Activated naive CD8-positive, alpha-beta T cell treated with anti-CD3 and anti-CD28 coated beads for 36 hours (primary cell): ENCODE measurements at places on chromosomes 3 and 15. TPM values are rescaled to one million over a fixed set of nuclear protein-coding genes. Genes with fewer than 3 reads are reported as not detected.

- H3K27ac ChIP-seq, result no peak overlapping the region
- no peaks in the 10 kb centered on the region for H3K27me3 ChIP-seq
- no peak overlapping the region for H3K4me3 ChIP-seq
- peaks cover 18% of the 10 kb centered on the region for H3K36me3 ChIP-seq
These were observed 11.7 kb upstream of the SEMA3B start for GRCh38 chr3:50256978-50257890.

- peaks cover 2% of the 10 kb centered on the region for H3K4me1 ChIP-seq
- peaks cover 9% of the 10 kb centered on the region for H3K36me3 ChIP-seq
These were observed 14.3 kb downstream of the ZIC4 start for GRCh38 chr3:147391781-147392624.

- peak overlapping the region; percentile 84 for H3K4me3 ChIP-seq
- H3K27me3 ChIP-seq, result no peaks in the 10 kb centered on the region
- DNase-seq, result peak; percentile 44
- H3K36me3 ChIP-seq, result peaks cover 15% of the 10 kb centered on the region
- peaks cover 21% of the 10 kb centered on the region for H3K4me1 ChIP-seq
- H3K27ac ChIP-seq, result peak overlapping the region; percentile 94
These were observed 1.1 kb downstream of the ZBTB20 start for GRCh38 chr3:115146032-115146417.

GRCh38 chr3:118882353-118882947, 152.2 kb downstream of the IGSF11 start:
- peak; percentile 48 for DNase-seq
- H3K4me1 ChIP-seq, result peaks cover 4% of the 10 kb centered on the region
- H3K36me3 ChIP-seq, result no peaks in the 10 kb centered on the region
- no peak overlapping the region for H3K27ac ChIP-seq
- peaks cover 10% of the 10 kb centered on the region for H3K27me3 ChIP-seq
- H3K4me3 ChIP-seq, result no peak overlapping the region

GRCh38 chr3:177590826-177591225, 393.5 kb upstream of the TBL1XR1 start:
- no peak for DNase-seq
- no peaks in the 10 kb centered on the region for H3K27me3 ChIP-seq
- H3K36me3 ChIP-seq, result peaks cover 2% of the 10 kb centered on the region
- H3K27ac ChIP-seq, result peak overlapping the region; percentile 12

DNA sequence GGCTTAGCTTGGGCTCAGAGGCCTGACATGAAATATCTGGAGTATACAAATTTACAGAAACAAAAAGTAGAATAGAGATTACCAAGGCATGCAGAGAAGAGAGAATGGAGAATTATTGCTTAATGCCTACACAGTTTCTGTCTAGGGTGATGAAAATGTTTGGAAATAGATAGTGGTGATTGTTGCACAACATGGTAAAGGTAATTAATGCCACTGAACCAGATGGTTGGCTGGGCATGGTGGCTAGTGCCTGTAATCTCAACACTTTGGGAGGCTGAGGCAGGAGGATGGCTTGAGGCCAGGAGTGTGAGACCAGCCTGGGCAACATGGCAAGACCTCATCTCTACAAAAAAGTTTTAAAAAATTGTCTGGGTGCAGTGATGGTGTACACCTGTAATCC, 46.6 kb upstream of the OSBPL11 start:
- no peaks in the 10 kb centered on the region for H3K27me3 ChIP-seq
- no peaks in the 10 kb centered on the region for H3K36me3 ChIP-seq
- no peak overlapping the region for H3K27ac ChIP-seq
- no peak overlapping the region for H3K4me3 ChIP-seq
- DNase-seq, result no peak

DNA sequence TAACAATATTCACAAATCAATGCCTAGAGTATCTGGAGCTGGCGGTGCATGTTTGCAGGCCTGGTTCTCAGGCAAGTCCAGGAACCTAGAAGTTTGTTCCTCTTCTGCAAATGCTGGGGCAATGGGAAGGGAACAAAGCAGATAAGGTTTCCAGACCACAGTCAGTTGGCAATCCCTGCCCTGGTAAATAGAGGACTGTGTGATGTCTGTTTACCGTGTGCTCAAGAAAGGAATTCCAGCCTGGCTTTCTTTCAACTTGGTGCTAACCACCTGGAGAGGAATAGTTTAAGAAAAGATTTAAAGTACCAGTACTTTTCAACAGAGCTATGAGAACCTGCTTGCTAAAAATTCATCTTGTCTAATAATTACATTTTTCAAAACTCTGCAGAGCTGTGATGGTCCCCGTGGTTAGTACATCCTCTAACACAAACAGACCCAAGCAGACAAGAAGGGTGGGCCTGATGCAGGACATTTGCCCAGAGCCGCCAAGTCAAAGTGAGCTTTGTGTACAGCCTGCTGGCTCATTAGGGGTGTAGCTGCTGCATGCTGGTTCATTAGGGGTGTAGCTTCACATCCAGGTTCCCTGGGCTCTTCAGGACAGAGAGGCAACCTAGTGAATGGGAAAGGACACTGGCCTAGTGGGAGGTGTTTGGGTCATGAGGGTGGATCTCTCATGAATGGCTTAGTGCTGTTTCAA, 220.5 kb downstream of the SQOR start:
- H3K4me3 ChIP-seq, result no peak overlapping the region
- no peak overlapping the region for H3K27ac ChIP-seq
- no peaks in the 10 kb centered on the region for H3K36me3 ChIP-seq
- H3K27me3 ChIP-seq, result peaks cover 11% of the 10 kb centered on the region
- no peak for DNase-seq
- no peaks in the 10 kb centered on the region for H3K4me1 ChIP-seq

DNA sequence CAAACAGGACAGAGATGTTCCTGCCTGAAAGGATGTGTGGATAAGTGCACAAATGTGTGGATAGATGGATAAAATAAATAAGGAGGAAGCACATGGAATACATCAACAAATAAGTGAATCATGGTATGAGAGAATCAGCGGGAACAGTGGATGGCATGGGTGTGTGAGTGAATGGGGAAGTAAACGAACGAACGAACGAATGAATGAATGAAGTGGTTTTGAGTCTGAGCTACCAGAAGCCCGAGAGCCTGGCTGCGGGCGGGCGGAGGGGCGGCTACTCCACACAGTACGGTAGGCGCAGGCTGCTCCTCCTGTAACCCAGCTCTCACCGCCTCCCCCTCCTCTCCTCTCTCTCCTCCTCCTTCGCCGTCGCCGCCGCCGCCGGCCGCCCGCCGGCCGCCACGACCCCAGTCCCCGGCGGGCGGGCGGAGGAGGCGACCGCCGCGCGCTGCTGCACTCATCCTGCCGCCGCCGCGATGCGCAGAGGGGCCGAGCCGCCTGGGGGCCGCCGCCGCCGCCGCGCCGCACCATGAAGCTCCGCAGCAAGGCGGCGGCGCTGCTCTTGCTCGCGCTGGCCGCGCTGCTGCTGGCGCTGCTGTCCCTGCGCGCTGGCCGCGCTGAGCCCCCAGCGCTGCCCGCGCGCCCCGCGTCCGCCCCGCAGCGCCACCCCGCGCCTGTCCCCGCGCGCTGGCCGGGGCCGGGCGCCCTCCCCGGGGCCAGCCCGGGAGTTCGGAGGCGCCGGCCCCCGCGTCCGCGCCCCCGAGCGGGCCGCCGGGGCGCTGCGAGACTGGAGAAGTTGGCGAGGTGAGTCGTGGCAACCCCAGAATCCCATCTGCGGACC, at the start of gene GXYLT2:
TSS of gene GXYLT2 (plus strand) at position 342 of the 841 bp plus-strand sequence. CDS start at position 530, 188 bp downstream.
- peak; percentile 58 for DNase-seq
- peaks cover 3% of the 10 kb centered on the region for H3K36me3 ChIP-seq
- H3K27me3 ChIP-seq, result peaks cover 88% of the 10 kb centered on the region

DNA sequence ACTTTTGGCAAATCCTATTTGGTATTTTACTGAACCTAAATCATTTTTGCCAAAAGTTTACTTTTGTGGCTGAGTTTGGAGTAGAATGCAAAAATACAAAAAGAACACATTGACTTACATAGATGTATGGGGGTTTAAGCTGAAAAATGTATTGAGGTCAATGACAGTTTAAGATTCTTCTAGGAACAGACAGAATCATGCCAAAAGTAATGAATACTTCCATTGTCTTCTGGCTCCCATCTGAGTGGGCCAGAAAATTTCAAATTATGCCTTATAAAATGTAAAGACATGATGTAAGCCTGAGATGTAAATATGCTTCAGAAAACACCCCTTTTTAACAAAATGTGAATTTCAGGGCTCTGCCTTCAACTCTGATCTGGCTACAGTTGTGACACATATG, 375.1 kb upstream of the DPH6 start:
- H3K27ac ChIP-seq, result no peak overlapping the region
- H3K4me1 ChIP-seq, result no peaks in the 10 kb centered on the region
- no peak overlapping the region for H3K4me3 ChIP-seq
- no peak for DNase-seq

- no peaks in the 10 kb centered on the region for H3K27me3 ChIP-seq
- peaks cover 31% of the 10 kb centered on the region for H3K36me3 ChIP-seq
- no peak for DNase-seq
These were observed 1.3 kb downstream of the FXR1 start for GRCh38 chr3:180913581-180914404.

ASB14 gene
- total RNA-seq, result not detected

COPS2 gene
- total RNA-seq, result 109 TPM

LARP6 gene
- total RNA-seq, result 0.12 TPM

RTP4 gene
- 4.9 TPM for total RNA-seq

PDCD10 gene
- 78.7 TPM for total RNA-seq
